NCI-H2227 treated with DMSO at 0.1 percent for 48 hours (cell line): ENCODE measurements at places on chromosomes 13 and 19.

- DNase-seq = no peak
These were observed 529.2 kb upstream of the NBEA start for GRCh38 chr13:34412817-34413375.

DNA sequence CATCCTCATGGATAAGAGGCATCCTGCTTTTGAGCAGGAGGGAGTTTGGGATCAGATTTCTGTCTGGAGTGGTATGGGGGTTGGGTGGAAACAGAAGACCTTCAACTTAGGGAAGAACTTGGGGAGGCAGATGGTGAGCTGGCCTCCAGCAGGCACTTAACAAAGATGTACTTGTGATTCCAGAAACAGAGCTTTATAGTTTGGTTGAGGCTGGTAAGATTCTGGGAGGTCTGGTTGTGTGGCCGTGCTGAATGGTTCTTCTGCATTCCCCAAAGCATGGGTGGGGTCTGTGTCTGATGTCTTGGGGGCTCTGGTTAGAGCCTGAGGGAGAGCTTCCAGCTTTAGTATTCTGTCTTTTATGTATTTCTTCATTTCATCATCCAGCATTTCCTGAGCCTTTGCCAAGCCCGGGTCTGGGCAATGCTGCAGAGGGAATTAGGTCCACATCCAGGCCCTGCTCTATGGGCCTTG is 4.8 kb downstream of the MEGF8 start:
- DNase-seq = no peak

DNA sequence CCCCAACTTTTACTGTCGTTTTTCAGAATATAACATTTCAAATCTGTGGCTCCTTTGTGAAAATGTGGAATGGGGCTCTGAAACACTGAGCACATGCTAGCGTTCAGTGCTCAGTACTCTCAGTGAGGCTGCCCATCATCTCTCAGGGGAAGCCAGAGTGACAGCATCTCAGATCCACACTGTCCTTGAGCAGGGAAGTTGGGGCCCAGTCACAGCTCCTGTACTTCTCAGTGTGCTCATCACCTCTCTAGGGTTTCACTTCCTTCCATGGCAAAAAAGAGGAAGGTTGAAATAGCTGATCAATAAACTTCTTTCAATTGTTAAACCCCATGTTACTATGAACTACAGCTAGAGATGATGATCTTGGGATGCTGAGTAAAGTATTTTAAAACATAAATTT is 565.9 kb upstream of the SPRY2 start:
- DNase-seq = no peak

- DNase-seq = no peak
These were observed 562.5 kb downstream of the GPC6 start for GRCh38 chr13:93789058-93789457.

DNA sequence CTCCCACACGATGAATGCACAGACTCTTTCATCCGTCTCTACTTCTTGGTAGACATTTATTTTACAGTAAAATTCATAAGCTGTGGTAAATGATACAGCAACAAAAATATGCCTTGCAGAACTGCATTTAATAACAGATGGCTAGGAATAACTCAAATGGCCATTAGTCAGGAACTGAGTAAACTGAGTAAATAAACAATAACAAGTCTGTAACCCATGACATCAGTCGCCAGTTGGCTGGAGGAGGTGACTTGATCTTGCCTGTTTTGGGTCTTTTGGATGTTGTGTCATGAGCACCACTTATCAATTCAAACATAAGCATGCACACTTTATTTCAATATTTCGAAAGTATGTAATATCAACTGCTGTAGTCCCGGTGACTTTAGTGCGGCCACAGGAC is 632.6 kb upstream of the ARGLU1 start:
- DNase-seq = no peak

GRCh38 chr13:51000571-51001260 is 91.1 kb downstream of the RNASEH2B start:
- DNase-seq = peak; percentile 47
